ENCODE measurements at places on chromosomes 1 and 21.

DNA sequence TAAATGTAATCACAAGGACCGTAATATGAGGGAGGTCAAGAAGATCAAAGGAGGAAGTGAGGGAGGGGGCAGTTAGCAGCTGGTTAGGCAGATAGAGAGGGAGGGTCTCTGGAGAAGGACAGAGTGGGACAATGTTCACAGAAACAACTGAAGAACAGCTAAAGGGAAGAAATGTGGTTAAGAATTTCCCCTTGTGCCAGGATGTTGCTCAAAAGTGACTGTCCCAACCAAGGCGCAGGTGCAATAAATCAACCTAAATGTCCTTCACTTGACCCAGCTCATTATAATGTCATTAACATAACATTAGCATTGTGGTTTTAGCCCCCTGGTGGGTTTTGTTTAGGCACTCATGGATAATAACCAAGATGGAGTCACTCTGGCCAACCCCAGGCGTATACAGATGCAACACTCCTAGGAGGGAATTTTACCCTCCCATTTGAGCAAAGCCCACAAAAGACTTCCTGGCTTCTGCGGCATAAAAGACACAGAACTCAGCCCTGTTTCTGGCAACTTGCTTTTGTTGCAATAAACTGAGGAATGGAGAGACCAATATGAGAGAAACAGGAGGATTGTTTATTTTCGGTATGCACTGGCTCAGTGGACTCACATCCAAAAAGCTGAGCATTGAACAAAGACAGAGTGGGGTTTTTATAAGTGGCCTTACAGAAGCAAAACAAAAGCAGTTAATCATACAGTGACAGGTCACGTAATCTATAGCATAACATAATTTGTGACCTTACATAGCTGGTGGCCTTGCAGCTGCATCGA lies 7.3 kb upstream of the CA6 start:
- no peak for DNase-seq

DNA sequence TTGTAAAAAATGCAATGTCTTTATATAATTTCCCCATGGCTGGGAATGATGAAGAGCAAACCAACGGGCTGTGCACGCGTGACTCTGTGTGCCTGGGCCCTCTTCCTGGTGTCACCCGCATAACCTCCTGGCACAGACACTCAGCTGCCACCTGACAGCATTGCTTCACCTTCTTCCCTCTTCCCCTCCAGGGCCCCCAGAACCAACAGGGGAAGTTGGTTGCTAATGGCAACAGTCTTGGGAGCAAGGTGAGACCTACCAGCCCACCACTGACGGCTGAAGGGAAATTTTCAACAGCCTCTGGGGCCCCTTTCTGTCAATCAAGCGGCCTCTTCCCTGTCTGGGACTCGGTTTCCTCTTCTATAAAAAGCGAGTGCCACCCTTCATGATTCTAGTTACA lies 33.2 kb downstream of the SSBP3 start:
- no peak for DNase-seq

- DNase-seq, result no peak
Observed at GRCh38 chr21:15526798-15527197, 203.0 kb upstream of the USP25 start.

GRCh38 chr1:8122477-8123407 lies 96.6 kb upstream of the ERRFI1 start:
- no peak for DNase-seq

DNA sequence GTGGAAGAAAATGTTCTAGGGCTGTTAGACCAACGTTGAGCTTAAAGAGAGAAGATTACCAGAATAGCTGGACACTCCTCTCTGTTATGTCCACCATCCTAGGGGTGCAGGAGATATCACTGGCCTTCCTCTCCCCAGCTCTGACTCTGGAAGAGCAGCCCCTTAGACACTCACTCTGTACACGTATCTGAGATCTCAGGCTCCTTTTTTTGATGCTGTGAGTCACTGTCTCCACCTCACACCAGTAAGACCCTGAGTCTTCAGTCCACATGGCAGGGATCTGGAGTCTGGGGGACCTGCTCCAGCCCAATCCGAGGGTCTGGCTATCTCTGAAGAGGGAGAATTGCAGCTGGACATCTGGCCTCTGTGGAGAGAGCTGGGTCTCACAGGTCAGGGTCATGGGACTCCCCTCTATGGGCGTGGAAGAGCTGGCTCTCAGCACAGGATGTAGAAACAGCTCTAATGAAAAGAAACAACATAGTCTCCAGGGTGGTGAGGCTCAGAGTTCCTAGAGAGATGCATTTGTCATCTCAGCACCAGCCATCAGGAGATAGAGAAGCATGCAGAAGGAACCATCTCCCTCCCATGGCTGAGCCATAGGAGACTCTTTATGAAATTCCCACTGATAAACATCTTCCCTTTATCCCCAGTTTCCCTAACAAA lies 3.5 kb downstream of the FCRL3 start:
- DNase-seq, result no peak

DNA sequence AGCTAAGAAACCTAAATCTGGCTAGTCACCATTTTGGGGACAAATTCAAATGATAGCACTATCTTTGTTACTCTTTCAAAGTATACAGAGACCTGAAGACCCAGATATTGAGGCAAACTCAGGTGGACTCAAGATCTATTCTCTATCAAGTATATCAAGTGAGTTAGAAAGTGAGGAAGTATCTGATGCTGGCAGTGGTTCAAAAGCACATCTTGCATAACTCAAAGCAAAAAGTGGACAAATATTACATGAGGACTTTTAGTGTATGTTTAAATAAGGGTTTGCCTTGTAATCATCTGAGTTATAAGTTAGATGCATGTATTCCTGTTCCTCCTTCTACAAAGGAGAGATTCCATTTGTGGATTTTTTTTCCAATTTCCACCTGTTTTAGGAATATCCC lies 338.4 kb downstream of the DISC1 start:
- DNase-seq, result no peak

- no peak for DNase-seq
Observed at GRCh38 chr21:39504230-39504629, 52.5 kb downstream of the SH3BGR start.

DNA sequence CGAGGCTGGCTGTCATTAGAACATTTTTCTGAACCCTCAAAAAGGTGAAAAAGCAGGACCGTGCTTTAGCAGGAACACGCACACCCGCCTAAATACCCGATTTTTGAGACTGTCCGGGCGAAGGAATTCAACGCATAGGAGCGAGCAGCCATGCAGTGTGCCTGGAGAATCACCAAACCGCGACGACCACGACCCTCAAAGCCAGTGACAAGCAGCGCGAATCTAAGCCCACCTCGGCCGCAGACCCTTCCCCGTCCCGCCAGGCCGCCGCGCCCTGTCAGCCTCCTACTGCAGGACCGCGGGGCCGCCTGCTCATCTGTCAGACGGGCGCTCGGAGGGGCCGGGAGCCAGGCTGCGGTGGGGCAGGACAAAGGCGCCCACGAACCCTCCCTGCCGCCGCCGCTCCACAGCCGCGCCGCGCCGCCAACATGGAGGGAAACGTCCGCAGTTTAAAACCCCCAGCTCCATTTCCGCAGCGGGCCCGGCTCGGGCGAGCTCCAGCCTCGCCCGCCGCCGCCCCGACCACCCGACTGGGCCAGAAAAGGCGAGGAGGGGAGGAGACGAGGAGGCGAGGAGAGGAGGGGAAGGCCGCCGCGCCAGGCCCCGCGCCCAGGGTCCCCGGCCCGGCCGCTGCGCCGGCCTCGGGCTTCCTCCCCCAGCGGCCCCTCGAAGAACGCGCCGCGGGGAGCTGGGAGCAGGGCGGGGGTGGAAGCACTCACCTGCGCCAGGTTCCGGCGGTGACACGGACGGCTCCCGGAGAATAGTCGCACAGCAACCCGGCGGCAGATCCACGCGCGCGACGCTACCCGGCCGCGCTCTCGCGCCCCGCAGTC lies at the start of gene LBR:
Gene LBR, minus strand, starts transcription at position 804 of the 833 bp plus-strand sequence. CDS start 3,963 bp downstream, outside the sequence.
- peak; percentile 41 for DNase-seq

GRCh38 chr1:214902636-214903320 lies 179.8 kb upstream of the KCNK2 start:
- no peak for DNase-seq

DNA sequence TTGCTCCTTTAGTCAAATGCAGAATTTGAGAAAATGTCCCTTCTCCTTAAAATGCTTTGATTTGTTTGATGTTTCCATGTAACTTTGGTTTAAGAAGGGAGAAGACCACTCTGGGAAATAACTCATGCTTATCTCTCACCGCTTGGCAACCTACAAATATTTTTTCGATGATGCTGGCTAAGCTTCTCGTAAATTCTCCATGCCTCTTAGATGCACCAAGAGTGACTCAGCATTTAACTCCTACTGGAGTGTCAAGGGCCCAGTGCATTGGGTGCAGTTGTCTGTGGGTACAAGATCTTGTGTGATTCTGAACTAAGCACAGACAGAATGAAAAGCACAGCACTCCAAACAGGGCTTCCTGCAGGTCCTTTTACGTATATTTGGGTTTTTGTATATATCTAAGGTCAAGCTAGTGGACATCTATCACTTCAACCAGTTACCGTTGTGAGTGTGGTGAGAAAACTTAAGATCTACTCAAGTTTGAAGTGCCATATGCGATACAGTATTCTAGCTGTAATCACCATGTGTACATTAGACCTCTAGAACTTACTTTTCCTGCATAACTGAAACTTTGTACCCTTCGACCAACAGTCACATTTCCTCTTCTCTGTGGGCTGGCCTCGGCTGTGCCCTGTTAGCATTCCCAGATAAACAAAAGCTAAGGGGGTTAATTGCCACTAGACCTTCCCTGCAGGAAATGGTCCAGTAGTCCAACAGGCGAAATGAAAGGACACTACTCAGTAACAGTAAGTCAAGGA lies 55.8 kb downstream of the COL18A1 start:
- no peak for DNase-seq

DNA sequence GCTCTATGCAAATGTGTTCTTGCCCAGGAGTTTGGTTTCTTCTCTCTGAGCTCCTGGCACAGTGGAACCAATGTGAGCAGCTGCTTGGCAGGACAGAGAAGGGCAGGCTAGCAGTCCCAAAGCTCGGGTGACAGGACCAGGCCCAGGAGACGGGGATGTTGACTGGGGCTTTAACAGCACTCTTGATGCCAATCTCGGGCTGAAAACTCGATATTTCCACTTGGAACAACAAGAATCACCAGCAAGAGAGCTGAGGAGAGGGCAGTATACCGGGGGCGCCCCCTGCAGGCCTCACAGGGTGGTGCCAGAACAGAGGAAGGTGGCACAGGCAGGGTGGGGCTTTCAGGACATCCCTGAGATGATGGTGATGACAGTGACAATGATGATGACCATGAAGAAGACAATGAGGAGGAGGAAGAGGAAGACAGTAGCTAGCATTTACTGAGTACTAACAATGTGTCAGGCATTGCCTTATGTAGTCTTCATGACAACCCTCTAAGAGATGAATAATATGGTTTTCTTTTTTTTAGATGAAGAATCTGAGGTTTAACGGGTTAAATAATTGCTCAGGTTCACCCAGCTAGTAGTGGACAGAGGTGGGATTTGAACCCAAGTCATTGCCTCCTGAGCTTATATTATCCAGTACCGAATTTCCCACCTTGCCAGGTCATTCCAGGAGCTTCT lies 2.7 kb upstream of the KCNJ9 start:
- peak; percentile 62 for DNase-seq

- DNase-seq, result no peak
Observed at GRCh38 chr1:14215151-14215550, 383.3 kb upstream of the KAZN start.

DNA sequence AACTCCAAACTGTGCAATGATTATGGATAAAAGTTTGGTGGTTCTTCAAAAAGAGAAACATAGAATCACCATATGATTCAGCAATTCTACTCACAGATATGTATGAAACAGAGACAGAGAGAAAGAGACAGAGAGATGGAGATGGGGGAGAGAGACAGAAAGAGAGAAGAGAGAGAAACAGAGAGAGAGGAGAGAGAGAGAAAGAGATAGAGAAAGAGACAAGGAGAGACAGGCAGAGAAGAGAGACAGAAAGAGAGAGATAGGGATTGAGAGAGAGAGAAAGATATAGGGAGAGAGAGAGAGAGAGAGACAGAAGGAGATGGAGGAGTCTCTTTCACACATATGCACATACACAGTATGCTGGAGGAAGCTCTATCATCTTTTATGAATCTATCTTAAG lies 87.8 kb downstream of the DISC1 start:
- DNase-seq, result no peak

DNA sequence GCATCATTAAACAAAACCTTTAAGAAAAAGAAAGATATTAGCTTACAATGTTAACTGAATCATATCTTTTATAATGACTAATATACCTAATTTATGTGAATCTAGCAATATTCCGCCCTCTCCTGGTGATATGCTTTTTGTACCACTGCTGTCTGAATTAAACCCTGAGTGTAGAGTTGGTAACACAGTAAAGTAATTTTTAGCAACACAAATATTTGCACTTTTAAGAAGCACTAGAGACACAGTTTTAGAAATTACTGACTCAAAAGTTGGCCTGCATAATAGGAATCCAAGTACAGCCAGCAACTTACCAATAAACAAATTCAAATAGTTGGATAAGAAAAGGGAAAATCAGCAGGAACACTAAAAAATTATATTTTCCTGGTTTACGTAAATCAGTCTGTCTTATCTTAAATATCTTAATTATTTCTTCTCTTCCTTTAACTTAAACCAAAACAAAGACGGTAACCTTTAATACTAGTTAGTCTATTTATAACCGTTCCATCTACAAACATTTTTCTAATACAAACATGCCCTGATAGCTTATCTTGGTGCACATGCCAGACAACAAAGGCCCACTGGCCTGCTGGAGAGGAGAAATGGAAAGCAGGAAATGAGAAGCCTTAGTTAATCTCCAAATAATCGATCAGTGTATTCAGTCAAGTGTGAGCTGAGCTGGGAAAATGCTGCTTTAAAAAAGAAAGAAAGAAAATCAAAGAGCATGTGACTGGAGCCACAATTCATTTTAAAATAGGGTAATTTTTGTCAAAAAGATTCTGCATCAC lies 246.0 kb downstream of the RERE start:
- no peak for DNase-seq

- DNase-seq, result no peak
Observed at GRCh38 chr1:1664941-1665814, 6.4 kb upstream of the CDK11B start.

- DNase-seq, result peak; percentile 54
Observed at GRCh38 chr1:6052543-6053205, 7.0 kb downstream of the KCNAB2 start.

DNA sequence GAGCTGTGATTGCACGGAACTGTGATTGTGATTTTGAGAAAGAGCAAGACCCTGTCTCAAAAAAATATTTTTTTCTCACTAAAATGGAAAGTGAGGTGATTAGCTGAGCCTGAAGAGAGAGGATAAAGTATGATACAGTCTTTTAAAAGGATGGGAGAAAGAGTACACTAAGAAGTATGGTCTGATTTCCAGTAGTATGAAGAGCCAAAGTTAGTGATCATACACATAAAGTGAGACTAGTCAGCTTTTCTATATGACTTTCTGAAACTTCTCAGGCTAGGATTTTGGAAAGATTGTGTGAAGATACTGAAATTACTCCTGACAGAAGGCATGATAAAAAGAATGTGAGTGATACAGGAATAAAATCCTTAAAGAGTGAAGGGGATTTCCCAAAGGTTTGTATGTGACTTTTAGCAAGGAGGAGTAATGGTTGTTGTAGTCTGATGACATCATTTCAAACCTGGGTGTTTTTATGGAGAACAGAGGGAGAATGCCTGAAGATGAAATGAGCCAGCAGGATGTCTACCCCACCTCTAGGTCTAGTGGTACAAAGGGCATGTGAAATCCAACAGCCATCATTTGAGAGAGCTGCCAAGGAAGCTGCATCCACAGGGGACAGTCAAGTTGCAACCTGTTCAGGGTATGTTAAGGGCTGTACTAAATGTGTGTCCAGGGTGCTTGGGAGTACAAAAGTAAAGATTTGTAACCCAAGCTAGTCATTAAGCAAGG lies 157.7 kb downstream of the PIK3R3 start:
- DNase-seq, result peak; percentile 46
